Right ventricle myocardium inferior (tissue), 1 donor: ENCODE measurements at places on chromosomes 2 and 18.

DNA sequence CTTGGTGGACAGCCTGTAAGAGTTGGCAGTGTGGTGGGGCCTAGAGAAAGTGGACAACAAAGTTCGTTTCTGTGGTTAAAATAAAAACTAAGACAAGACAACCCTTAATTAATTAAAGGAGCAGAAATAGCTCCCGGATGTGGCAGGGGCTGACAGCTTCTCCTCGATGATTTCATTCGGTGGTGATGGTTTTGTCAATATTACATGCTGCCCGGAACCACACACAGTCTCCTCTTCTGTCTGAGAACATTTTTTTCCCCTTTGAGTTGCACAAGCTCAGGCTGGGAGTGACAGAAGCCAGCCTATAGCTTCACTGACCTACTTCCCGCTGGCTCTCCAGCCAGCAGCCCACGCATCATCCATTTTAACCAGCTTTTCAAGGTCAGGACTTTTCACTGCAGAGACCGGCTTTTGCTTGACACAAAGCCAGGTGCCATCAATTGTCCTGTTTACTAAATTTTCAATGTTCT, 378.8 kb downstream of the SLC4A3 start:
- no peak for DNase-seq

DNA sequence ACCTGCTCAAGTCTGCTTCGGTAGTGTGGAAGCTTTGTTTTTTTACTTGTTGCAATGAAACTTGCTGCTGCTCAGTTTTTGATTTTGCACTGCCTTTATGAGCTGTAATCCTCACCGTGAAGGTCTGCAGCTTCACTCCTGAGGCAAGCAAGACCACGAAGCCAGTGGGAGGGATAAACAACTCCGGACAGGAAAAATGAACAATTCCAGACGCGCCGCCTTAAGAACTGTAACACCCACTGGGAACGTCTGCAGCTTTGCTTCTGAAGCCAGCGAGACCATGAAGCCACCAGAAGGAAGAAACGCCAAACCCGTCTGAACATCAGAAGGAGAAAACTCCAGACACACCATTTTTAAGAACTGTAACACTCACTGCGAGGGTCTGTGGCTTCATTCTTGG, 245.7 kb upstream of the REG3G start:
- no peak for DNase-seq

DNA sequence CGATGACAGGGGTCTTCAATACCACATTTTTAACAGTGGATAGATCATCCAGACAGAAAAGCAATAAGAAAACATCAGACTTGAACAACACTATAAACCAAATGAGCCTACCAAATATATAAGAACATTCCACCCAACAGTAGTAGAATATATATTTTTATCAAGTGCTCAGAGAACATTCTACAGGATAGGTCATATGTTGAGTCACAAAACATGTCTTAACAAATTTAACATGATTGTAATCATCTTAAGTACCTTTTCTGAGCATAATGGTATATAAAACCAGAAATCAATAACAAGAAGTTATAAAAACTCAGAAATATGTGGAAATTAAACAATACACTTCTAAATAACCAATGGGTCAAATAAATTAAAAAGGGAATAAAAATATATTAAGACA, 194.0 kb upstream of the CYP26B1 start:
- DNase-seq: no peak

DNA sequence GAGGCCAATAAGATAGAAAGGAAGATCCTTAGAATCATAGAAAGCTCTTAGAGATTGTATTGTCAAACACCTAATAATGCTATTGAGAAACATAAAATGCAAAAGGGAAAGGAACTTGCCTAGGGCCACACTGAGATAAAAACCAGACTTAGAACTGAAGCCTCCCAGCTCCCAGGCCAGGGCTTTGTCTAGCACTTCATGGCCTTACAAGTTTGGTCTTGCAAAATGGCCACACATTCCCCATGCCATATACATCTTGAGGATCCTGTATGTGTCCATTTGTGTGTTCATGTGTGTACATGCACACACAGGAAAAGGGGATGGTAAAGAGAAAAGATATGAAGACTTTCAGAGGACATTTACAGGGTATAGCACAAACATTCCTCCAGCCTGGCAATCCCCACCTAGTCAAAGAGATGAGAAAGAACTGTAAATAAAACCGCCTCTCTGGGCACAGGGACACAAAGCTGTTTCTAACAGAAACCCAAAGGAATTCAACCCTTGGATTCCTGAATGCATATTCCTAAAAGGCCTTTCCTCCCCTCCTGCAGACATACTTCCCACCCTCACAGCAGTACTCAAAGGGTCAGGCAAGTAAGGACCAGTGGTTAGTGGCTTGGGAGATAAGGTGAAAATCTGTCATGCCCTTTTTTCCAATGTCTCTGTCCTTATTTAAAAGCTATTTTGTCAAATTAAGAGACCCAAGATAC, 99.7 kb upstream of the KLHL29 start:
- no peak for DNase-seq

DNA sequence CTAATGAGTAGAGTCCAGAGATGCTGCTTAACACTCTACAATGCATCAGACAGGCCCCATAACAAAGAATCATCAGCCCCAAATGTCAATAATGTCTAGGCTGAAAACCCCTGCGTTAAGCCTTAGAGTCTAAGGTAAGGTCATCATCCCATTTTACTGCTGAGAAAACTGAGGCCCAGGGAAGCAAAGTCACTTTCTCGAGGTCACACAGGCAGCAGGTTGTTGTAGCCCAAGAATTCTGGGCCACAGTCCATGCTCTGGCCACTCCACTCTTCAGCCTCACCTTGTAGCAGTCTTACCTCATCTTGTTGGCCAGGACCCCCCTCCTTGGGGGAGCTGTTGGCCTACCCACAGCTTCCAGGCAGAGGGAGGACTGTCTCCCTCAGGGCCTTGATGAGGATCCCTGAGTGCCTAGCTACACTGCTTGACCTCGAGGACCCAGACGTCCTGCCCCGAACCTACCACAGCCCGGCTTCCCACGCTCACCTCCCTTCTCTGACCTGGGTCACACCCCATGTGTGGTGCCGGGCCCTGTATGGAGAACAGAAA, 54.4 kb downstream of the SMAD7 start:
- DNase-seq: no peak

DNA sequence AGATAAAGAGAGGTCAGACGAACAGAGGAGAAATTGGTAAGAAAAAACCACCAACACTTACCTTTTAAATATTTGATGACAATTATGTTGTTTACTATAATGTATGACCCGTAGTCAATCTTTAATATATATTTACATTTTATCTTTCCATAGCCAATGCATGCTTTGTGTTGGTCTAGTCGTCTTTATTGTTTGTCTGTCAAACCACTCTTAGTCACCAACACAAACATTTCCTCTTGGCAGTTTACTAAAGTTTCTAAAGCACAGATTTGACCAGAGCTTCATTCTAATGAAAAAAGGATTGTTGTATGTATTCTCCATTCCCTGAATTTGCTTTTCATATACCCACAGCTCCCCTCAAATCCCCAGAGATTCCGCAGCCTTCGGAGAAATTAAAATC, 784.7 kb upstream of the PIK3C3 start:
- DNase-seq: no peak

DNA sequence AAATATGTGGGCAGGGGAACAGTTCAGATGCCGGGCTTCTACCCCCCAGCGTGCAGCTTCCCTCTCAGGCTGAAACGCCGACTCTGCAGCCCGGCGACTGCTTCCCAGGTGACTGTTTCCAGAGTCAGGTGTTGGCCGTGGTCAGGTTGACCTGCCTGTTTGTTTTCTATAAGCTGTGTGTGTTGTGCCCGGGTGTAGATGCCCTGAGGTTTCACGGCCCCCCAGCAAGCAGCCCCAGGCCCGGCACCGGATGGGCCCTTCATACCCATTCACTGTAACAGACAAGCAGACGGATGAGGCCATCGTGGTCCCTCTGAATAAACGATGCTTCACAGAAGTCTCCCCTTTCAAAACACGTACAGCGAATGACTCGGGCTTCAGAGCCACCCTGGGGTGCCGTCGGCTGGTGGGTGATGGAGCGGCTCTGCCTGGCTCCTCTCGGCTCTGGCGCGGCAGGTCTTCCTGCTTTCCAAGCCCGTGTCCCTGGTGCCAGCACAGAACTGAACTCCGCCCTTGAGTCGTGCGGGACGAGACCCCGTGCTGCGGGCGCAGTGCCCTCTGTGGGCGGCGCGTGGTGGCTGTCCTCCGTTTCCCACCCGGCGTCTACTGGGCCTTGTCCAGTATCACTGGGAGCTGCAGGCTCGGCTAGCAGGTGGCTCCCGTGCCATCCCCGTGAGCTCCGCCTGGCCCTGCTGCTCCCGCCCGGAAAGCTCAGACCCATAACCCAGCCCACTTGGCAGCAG, 15.0 kb upstream of the KCNG2 start:
- DNase-seq: no peak

DNA sequence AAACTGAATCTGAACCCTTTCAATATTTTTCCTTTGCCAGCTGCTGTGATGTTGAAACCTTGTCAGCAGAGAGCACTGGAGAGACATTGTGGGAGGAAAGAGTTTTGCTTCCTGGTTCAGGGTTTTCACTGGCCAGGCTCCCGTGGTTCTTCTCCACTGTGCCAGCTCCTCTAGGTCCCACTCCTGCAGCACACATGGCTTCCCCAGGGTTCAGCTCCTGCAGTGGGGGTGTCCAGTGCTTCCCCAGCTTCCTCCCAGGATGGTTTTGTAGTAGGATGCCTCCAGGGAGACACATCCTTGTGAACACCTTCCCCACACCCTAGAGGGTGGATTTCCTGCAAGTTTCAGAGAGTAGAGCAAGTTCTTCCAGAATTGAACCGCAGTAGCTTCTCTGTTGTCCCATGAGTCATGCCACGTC, 24.0 kb upstream of the SULT1C3 start:
- DNase-seq: no peak

DNA sequence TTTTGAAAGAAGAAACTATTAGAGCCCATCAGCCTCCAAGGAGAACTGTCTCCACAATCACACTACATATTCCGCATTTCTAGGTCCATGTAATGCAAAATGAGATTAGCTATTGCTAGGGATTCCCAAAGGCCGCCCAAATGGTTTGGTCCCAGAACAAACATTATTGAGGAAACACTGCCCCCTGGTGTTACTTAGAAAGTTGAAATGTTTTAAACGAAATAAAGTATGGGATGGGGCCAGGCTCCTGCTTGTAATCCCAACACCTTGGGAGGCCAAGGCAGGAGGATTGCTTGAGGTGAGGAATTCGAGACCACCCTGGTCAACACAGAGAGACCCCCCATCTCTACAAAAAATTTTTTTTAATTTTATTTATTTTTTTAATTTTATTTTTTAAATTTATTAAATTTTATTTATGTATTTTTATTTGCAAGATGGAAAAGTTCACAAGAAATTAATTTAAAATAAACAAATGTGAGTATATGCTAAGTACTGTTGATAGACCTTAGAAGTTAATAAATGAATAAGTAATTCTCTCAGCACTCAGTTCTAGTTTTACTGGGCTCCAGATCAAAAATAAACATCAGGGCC, 5.5 kb downstream of the NHEJ1 start:
- no peak for DNase-seq

GRCh38 chr2:9709539-9710285, 78.9 kb upstream of the YWHAQ start:
- no peak for DNase-seq

GRCh38 chr2:171960570-171960969, 38.3 kb downstream of the HAT1 start:
- DNase-seq: no peak

DNA sequence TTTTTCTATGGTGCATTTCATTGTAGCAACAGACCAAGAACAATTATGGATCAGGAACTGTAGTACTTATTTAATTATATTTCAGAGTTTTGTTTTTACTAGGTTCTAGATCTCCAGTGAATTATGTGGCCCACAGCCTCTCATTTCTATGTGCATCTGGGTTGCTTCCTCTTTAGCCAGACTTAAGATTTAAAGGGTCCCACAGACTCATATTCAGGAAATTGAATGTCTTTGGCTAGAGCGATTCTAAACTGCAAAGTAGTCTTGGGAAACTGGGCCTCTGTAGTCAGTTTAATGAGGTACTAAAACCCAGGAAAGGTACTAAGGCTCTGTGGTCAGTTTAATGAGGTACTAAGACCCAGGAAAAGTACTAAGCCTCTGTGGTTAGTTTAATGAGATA, 94.4 kb downstream of the LYPD6B start:
- no peak for DNase-seq

- DNase-seq: no peak
Observed at GRCh38 chr2:39697454-39697853, 31.7 kb downstream of the TMEM178A start.

GRCh38 chr2:3073041-3073595, 304.5 kb downstream of the EIPR1 start:
- no peak for DNase-seq

DNA sequence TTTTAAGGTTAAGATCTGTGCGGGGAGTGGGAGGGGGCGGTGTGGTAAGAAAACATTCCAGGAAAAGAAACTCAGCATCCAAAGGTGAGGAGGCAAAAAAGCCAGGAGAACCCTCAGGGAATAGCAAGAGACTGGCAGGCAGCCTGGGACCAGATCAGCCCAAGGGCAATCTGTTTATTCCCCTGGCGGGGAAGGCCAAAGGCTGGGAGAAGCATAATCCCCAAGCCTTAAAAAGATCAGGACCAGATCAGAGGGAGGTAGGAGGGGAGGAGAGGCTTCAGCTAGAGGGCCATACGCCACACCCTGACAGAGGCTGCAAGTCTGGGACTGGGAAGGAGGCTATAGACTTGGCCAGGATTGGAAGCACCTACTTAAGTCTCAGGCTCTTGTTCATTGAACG, 163.0 kb upstream of the PXDN start:
- DNase-seq: no peak

DNA sequence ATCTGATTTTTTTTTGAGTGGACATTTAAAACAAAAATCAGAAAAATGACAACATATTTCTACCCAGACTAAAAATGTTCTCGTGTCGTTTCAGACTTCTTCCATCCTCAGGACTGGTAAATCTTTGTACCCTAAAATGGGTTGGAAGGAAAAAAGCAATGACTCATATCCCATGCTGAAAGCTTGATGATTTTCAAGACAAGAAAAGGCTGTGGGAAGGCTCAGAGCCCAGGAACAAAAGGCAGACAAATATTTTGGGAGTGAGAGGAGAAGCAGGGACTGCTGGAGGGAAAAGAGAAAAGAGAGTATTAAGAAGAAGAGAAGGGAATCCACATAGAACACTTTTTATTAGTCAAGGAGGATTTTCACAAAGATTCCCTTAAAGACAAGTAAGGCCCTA, 77.1 kb upstream of the CTAGE1 start:
- no peak for DNase-seq

DNA sequence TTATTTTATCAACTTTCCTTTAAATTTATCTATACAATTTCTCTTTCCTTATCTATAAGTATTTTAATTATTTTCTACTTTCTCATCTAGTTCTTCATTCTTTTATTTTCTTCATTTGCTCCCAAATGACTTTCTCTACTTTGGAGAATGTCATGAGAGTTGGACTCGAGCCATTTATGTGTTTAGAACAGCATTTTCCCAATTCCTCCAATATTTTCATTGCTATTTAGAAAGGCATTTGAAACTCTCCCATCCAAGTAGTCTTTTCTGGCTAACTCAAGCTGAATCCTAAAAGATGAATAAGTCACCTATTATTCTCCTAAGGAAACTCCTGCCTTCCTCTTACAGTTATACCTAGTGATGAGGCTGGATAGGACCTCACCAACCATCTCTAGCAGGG, 15.8 kb upstream of the FEZ2 start:
- DNase-seq: no peak

GRCh38 chr2:230023313-230023712, 45.4 kb downstream of the SLC16A14 start:
- no peak for DNase-seq
